Non-pigmented ciliary epithelial cell (primary cell): ENCODE measurements at places on chromosomes 1 and 21.

GRCh38 chr1:183885142-183885735 is 80.3 kb downstream of the RGL1 start:
- no peak for DNase-seq

DNA sequence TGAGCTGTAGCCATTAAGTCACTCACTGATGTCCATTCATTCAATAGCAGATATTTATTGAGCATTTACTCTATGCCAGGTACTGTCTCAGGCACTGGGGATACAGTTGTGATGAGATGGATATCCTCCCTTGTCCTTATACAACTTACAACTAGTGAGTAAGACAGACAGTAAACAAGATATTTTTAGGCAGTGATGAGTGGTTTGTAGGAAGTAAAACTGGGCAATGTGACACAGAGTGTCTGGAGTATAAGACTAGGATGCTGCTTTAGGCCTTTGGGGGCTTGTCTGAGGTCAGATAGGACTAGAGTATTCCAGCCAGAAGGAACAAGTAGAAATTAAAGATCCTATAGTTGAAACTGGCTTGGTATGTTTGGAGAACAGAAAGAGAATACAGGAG is 41.4 kb downstream of the NOS1AP start:
- DNase-seq: no peak

DNA sequence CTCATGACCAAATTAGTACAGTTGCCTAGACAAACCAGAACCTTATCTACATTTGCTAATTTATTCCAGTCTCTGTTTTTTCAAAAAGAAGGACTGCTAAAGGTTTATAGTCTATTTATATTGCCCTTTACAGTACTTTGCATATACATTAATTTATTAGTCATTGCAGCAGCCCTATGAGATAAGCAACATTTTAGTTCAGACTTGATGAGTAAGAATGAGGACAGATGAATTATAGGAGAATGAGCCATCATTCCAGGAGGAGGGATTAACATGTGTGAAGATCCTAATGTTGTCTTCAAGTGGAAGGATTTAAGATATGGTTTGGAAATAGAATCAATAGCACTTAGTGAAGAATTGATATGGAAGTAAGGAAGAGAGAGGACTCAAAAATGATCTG is 152.4 kb downstream of the KCTD3 start:
- no peak for DNase-seq

DNA sequence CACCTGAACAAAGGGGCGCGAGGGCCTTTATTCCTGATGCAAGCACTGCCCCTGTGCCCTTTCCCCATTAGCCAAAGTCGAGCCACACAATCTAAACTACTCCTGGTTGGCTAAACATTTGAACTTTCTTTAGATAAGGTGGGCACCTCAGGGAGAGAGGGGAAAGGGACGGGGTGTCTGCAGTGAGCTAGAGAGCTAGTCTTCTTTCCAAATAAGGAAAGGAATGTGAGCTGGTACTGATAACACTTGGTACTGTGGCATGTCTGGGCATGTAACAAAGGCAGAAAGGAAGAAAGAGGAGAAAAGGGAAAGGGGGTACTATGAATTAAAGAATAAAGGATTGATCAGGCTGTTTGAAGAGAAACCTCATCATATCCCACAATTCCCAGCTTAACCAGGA is 62.8 kb downstream of the OVGP1 start:
- DNase-seq: no peak

- no peak for DNase-seq
These were observed 66.8 kb upstream of the ASB17 start for GRCh38 chr1:75999034-75999433.

DNA sequence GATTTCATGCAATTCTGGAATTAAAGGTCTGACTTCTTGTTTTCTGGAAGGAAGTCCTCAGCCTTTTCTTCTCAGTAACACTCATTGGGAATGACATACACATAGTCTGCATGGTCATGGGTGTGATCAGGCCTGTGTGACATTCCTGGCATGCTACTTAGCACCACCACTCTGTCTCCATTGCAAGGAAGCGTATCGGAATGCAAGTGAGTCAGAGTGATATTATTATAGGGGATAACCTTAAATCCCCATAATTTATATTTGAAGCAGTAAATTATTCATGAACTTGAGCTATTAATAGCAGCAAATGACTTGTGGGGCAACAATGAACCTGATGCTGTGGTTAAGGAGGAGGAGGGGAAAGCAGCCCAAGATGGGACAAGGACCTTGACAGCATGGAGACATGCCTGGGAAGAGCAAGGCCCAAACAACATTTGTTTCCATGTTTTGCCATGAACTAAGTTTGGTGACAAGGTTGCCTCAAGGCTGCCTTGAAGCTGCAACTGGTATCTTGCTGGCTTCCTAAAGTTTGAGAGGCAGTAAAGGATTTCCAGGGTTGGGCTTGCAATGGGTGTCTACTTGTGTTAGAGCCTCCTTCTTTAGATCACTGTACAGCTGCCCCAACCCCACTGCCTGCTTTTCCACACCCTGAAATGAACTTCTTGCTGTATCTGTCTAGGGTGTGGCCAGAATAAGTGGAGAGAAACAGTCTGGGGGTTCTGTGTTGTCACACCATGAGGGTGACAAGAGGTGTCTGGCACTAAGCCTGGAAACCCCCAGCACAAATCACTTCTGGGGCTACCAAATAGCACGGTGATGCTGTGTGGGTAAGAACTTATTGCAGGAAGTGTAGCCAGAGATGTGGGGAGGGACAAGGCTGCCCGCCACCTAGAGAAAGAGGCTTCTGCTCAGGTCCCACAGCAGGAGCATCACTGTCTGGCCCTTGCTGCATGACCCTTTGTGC is 4.6 kb downstream of the MAB21L3 start:
- peak; percentile 78 for DNase-seq

DNA sequence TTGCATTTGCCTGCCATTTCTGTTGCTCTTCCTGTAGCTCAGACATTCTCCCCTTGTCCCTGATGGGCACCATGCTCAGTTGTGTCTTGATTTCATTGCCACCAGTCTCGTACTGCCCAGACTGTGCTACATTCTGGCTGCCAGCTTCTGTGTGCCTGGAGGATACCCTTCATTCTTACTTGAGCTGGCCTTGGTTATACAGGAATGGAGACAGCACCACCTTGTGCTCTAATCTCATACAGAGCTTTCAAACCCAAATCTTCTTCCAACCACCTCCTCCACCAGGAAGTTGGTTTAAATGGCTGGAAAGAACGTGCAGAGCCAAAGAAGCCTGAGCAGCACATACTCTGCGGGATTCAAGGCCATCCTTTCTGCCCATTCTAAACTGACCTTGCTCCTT is 165.3 kb downstream of the SLC35F3 start:
- no peak for DNase-seq

DNA sequence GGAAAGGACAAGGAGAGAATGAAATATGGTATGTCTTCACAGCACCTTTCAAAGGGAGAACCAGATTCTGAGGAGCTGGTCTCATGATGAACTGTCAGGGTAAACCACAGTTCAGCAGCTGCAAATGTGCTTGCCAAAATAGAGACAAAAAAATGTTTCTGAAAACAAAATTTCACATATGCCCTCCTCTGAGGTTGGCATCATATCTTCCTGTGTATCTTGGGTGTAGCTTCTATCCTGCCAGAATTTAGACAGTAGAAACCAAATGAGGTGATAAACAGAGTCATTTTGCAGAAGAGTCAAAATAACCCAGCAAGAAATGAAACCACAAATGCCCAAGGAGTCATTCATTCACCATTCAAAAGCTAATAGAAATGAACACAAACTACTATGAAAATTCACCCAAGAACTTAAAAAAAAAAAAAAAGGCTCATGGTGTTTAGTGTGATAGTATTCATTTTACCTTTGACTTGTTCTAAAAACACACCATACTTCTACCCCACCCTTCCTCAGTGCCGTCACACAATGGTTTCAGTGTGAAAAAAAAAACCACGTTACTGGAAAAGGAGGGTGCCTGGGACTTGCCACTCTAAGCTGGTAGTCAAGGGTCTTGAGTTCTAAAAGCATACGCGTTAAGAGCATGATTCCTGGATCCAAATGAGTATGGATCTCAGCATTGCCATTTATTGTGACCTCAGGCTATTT is 18.5 kb downstream of the SELL start:
- DNase-seq: no peak

GRCh38 chr1:224684979-224685425 is 68.9 kb downstream of the CNIH3 start:
- no peak for DNase-seq

- DNase-seq: no peak
These were observed 584.8 kb downstream of the PLA2G4A start for GRCh38 chr1:187413405-187414169.

DNA sequence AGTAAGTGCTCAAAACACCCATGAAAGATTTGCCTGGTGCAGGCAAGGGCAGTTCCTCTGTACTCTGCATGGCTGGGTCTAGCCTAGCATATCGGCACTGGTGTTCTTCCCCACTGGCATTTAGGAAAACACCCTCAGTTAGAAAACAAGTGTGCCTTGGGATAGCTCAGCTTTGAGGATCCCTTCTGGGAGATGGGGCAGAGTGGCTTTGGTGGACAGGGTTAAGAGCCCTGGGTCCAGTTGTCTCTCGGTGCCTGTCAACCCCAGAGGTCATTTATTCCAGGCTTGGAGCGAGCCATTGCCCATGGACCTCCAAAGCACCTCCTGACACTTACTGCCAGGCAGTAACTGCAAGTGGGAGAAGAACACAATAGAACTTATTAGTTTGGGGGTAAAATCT is 80.8 kb upstream of the DIRAS3 start:
- no peak for DNase-seq

- no peak for DNase-seq
These were observed 173.1 kb downstream of the HMCN1 start for GRCh38 chr1:185907246-185907645.

- no peak for DNase-seq
These were observed 67.0 kb downstream of the PIK3R3 start for GRCh38 chr1:46065405-46065804.

- no peak for DNase-seq
These were observed 38.3 kb downstream of the OLFML2B start for GRCh38 chr1:161985301-161985822.

GRCh38 chr1:16717336-16718098 is 22.8 kb upstream of the RNU1-4 start:
- no peak for DNase-seq

- no peak for DNase-seq
These were observed 16.2 kb upstream of the ARHGAP29 start for GRCh38 chr1:94253456-94254017.

DNA sequence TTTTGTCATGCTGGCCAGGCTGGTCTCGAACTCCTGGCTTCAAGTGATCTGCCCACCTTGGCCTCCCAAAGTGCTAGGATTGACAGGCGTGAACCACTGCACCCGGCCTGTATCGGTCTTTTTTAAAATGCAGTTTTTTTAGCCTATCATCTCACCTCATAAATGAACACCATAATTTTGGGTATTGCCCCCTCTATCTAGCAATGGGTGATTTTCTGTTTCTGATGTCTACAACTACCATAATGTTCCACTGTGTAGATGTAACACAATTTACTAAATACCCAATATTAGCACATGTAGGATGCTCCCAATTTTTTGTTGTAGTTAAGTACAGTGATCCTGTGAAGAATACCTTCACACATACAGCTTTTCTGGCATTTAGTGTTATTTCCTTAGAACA is 2.0 kb upstream of the CAMTA1 start:
- no peak for DNase-seq

- no peak for DNase-seq
These were observed 70.2 kb downstream of the COP1 start for GRCh38 chr1:176136891-176137290.

- DNase-seq: no peak
These were observed 70.5 kb downstream of the PAX7 start for GRCh38 chr1:18701183-18701582.

GRCh38 chr1:44592208-44593145 is 81.8 kb downstream of the TMEM53 start:
- DNase-seq: no peak

- DNase-seq: no peak
These were observed 29.3 kb downstream of the PDE9A start for GRCh38 chr21:42682661-42683210.

- DNase-seq: no peak
These were observed 790 bp upstream of the TMEM54 start for GRCh38 chr1:32901823-32902534.

DNA sequence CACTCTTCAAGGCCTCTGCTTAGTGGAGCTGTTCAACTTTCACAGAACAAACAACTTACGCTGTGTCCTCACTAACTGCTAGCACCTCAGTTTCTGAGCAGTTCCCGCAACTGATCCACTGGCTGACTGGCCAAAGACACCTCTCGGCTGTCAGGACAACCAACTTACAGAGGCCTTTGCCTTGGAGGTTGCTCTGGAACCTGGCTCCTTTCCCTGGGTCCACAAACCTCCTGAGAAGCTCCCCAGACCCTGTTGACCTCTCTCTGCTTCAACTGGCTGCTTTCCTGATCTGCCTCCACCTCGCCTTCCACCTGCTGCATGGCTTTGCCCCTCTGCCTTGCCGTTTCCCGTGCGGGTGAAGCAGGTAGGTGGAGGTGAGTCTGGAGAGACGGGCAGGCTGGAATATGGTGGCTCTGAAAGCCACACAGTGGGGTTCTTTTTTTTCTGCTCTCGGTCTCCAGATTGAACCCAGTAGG is 13.0 kb downstream of the BTBD19 start:
- DNase-seq: no peak

DNA sequence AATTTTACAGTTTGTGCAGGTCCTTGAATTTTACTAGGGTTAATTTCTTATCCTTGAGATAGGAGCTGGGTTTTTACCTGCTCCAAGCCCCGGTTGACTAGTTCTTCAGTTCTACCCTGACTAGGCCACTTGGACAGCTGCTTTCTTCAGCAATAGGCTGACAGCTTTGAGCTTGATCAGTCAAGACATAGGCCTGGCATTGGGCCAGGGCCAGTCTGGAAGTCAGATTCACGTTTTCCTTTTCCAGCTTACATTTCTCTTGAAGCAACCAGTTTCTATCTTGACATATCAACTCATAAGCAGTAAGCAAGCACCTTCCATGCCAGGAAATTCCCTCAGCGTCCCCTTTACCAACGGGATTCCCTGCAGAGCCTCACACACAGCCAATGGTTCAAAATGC is 63.7 kb upstream of the AJAP1 start:
- DNase-seq: no peak

DNA sequence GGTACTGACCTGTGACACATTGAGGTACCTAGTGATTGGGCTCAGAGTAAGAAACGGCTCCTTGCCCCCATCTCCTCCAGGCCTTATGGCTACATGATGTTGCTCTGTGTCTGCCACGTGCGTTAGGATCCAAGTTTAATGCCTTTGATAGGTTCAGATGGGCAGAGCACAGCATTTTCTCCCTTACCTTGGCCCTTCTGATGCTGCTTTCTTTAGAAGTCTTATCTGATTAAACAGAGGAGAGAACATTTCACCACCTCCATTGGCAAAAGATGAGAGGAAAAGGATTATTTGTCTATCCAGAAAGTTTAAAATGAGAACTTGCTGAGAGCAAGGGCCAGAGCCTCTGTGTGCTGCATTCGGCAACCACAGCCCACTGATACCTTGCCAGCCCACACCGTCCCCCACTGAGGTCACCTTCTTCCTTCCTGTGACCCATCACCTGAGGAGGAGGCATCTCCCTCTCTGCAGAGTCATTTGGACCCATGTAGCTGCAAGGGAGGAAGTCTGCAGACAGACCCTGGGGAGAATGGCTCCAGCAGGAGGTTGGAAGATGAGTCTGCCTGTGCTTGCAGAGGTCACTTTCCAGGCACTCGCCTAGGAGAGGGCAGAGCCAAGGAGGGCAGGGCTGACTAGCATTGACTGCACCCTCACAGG is 16.7 kb downstream of the SHISA4 start:
- DNase-seq: no peak

GRCh38 chr1:65478379-65479026 is 58.0 kb downstream of the LEPR start:
- DNase-seq: peak; percentile 46

- no peak for DNase-seq
These were observed 360.1 kb downstream of the BARHL2 start for GRCh38 chr1:90356991-90357390.

GRCh38 chr1:94236630-94237290 is 624 bp downstream of the ARHGAP29 start:
- no peak for DNase-seq
